HT-29 (cell line): ENCODE measurements at places on chromosomes 1 and 21. TPM values are rescaled to one million over a fixed set of nuclear protein-coding genes. Genes with fewer than 3 reads are reported as not detected.

GRCh38 chr1:9211291-9211811, 23.2 kb upstream of the H6PD start:
- DNase-seq = no peak

DNA sequence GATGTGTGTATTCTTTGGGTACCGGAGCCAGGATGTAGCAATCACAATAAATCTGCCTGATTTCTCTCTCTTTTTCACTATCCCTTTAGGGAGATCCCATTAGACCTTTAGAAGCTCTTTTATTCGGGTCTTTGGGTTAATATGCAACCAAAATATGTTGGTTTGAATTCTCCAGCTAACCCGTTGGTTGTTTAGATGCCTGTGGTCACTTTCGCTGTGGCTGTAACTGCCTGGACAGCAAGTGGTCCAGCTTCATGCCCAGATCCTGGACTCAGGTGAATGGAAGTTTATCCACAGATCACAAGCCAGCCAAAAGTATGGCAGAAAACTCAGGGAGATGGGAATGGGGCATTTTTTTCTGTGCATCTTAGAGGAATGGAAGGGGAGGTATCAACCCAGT, 12.3 kb downstream of the KAZN start:
- no peak for DNase-seq

- peak; percentile 48 for DNase-seq
These were observed 53.6 kb upstream of the EFHD2 start for GRCh38 chr1:15355968-15356625.

DNA sequence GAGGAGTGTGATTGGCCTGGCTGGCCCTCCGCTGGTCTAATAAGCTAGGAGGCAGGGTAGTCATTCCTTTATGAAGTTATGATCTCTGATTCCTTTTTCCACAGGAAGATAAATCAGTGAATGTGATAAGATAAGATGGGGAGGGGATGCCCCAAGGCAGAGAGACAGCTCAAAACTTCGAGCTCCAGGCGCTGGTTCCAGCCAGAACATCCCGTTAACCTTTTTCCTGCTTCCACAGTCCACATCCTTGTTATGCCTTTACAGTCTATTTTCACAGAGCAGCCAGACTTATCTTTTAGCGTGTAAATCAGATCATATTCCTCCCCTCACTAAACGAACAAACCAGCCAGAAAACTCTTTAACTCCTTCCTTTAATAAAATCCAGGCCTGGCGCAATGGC, 38.5 kb upstream of the BMP8B start:
- DNase-seq = no peak

DNA sequence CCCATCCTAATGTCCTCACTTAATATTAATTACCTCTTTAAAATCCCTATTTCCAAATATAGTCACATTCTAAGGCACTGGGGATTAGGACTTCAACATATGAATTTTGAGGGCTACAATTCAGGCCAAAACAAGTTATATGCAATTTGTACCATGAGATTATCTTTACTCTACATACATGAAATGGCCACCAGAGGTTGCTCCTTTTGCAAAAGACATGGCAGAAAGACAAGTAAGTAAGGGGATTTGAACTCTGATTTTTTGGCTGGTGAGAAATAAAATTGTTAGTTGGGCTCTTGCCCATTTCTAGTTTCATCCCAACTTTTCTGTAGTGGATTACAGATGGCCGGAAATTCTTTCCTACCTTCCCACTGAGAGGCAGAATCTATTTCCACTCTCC, 4.8 kb upstream of the ALG6 start:
- DNase-seq = no peak

GRCh38 chr1:157233131-157233530, 94.9 kb upstream of the ETV3 start:
- DNase-seq = no peak

- no peak for DNase-seq
These were observed 594 bp downstream of the LUZP1 start for GRCh38 chr1:23168079-23168444.

Gene KIF14
- 5.6 and 6.2 TPM in 2 replicates for total RNA-seq
